Central memory CD8-positive, alpha-beta T cell (primary cell): ENCODE measurements at places on chromosomes 3 and 15.

DNA sequence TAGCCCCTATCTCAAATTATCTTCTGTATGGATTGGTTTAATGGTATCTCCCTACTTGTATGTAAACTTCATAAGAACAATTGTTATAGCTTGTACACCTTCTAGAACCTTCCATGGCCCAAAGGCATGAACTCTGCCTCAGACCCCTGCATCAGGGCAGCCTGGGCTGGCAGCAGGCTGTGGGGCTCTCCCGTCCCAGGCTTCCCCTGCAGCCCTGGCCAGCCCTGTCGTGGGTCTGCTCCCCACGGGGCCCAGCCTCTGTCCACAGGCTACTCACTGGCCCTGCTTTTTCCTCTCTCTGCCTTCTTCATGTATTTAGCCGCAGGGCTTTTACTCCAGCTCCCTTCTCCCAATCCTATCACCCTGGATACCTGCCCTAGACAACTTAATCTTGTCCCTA is 4.4 kb downstream of the SCN5A start:
- DNase-seq = no peak

DNA sequence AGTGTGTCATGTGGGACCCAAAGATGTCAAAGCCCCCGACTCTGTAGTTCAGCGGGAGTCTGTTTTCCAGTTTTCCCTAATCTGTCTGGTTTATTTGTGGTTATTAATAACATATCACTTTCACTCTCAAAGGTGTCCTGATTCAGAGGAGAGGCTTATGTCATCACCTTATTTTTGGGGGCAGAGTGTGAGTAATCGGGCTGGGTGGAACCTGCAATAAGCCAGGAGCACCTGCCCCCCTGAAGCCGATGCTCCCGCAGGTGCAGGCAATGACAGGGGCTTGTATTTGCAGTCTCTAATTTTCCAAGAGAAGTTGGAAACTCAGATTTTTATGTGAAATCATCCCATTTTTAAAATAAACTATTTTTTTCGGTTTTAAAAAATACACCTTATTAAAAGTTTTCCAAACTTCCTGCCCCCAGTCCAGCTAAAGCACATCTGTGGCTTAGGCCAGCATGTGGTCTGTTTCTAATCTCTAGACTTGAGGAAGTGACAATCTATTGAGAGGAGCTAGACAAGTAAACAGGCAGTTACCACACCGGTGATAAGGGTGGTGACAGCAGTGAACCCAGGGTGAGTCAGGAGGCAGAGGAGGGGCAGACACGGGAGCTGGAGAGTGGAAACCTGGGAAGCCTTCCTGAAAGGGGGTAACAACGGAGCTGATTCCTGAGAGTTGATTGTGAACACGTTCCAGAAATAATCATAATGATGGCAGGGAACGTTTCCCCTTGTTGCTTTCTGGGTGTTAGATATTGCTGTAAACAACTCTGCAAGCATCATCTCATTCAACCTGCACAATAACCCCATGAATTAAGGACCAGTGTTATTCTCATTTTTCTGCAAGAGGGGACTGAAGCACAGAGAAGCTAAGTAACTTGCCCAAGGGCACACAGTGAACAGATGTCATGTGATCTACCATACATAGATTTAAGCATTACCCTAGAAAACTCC is 37.2 kb downstream of the BHLHE40 start:
- DNase-seq = no peak

DNA sequence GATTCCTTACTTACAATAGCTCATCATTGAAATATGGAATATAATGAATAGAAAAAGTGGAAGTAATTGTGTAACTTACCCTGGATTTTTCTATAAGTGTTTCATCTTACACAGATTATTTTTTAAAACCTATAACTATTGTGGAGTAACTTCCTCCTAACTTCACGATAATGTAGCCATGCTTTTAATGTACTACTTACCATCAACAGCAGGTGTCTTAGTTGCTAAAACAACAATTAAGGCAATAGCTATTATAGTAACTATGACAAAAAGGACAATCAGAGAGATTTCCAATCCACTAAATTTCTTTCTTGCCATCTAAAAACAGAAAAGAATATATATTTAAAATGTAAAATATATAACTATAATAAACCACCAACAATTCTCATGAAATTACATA is 2.6 kb downstream of the SI start:
- DNase-seq = no peak

GRCh38 chr3:65734792-65735191 is 303.9 kb downstream of the MAGI1 start:
- DNase-seq = no peak

GRCh38 chr15:52378746-52379394 is 83.3 kb upstream of the MYO5C start:
- no peak for DNase-seq

DNA sequence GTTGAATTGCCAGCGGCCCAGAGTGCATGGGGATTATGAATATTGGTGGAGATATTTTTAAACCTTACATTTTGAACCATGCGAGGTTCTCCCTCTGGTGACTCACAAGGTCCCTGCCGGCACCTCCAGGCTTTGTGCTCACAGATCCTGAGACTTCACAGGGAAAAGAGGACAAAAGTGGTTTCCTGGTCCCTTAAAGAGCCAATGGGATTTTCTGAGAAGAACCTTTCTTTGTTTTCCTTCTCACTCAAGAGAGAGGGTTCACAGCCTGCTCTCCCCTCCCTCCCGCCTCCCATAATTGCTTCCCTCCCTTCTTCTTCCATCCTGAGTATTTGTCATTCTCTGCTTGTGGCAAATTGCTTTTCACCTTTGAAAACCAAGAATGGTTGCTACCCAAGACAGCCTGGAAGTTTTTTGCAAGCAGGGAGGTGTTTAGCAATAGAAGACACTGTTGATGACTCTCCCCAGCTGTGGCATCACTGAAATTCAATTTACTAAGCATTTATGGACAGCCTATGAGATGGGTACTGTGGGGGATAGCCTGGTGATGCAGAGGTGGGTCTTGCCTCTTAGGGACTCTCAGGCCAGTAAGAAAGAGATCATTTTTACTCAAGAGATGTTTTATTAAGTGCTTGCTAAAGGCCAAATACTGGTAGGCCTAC is 76.6 kb downstream of the CPN2 start:
- no peak for DNase-seq

GRCh38 chr3:9229325-9229724 is 20.1 kb downstream of the SRGAP3 start:
- DNase-seq = no peak

- DNase-seq = no peak
These were observed 20.0 kb upstream of the PLCL2 start for GRCh38 chr3:16864610-16865313.
